ENCODE measurements at places on chromosomes 6 and 20.
A peak's percentile ranks its signal among the peaks of the same experiment; 100 is the strongest.

- no peak for DNase-seq
Measured at GRCh38 chr6:85118652-85119235, 331.1 kb upstream of the NT5E start.

- no peak for DNase-seq
Measured at GRCh38 chr6:131946404-131946991, 4.7 kb downstream of the CCN2 start.

DNA sequence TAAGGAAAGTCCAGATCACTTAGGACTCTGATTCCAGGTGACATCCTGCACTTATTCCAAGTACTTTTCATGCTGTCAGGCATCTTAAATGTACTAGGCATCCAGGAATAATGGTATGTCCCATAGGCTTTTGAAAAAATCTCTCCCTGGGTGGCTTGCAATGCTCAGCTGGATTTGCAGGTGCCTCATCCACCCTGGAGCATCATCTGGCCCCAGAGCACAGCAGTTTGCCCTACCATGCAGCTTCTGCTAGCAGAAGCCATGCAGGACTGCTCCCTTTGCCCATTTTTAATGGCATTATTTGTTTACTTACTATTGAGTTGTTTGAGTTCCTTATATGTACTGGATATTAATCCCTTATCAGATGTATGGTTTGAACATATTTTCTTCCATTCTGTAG lies 45.2 kb downstream of the DZANK1 start:
- DNase-seq: no peak

GRCh38 chr6:44128020-44128917 lies 915 bp downstream of the TMEM63B start:
- no peak for DNase-seq

- peak; percentile 33 for DNase-seq
Measured at GRCh38 chr20:35463455-35464300, 8.3 kb downstream of the CEP250 start.

DNA sequence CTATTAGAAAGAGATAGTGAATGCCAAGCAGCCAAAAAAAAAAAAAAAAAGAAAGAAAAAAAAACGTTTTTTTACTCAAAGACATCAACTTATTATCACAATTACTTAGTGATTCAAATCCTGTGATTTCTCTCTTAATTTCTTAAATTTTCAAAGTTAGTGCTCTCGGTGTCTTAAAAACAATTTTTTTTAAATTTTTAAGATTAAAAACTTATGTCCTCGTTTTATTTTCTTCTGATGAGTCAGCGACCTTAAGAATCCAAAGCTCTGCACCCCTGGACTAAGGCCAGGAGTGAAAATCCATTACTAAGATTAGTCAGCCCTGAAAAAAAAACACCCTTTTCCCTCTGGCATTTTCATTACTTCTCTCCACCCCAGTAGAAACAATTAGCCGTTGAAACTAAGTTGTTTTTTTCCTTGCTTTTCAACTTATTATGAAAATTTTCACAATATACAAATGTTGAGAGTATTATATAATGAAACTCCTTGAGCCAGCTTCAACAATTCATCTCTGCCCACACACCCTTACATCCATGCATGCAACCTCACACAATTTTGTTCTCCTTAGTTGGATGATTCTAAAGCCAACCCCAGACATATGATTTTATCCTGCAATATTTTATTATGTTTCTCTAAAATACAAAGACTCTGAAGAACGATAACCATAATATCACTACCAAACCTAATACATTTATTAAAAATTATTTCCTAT lies 85.6 kb upstream of the CARMIL1 start:
- DNase-seq: peak; percentile 91

DNA sequence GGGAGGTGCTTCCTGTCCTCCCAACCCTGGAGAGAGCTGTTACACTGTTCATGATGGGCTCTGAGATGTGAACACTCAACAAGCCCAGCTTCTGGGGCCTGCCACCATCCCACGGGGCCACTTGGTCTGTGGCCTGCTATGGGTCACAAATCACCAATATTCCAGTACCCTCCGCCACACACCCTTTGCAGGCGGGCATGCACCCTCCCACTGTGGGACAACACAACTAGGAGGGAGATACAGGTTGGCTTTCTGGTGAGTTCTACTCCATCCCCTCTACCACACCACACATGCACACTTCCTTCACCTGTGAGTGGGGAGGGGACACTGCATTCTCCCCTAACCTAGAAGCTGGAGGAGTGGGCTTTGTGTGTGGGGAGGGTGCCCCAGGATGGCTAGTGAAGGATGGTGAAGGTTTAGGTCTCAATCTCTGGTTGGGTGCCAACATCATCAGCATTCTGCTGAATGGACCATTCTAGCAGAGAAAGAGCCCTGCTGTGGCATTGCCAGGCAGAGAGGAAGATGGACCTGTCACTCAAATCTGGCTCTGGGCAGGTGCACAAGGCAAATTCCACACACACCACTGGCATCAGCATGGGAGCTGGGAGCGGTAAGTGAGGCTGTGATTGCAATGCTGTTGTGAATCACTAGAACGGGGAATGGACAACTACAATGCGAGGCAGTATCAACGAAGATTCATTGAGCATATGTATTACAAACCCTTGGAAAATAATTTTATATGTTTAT lies 175.1 kb downstream of the THBS2 start:
- DNase-seq: no peak

DNA sequence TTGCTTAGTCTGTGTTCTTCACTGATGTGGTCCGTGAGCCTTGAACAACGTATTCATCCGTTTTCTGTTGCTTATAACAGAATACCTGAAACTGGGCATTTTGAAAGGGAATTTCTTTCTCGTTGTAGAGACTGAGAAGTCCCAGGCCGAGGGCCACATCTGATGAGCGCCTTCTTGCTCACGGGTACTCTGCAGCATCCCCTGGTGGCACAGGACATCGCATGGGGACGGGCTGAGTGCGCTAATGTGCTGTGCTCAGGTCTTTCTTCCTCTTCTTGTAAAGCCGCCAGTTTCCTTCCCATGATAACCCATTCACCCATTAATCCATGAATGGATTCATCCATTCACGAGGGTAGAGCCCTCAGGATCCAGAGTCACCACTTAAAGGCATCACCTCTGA lies 161.0 kb downstream of the NFATC2 start:
- DNase-seq: no peak

GRCh38 chr20:64130876-64131275 lies 23.5 kb upstream of the NPBWR2 start:
- no peak for DNase-seq

- DNase-seq: no peak
Measured at GRCh38 chr6:7260291-7261031, 52.5 kb downstream of the SSR1 start.

DNA sequence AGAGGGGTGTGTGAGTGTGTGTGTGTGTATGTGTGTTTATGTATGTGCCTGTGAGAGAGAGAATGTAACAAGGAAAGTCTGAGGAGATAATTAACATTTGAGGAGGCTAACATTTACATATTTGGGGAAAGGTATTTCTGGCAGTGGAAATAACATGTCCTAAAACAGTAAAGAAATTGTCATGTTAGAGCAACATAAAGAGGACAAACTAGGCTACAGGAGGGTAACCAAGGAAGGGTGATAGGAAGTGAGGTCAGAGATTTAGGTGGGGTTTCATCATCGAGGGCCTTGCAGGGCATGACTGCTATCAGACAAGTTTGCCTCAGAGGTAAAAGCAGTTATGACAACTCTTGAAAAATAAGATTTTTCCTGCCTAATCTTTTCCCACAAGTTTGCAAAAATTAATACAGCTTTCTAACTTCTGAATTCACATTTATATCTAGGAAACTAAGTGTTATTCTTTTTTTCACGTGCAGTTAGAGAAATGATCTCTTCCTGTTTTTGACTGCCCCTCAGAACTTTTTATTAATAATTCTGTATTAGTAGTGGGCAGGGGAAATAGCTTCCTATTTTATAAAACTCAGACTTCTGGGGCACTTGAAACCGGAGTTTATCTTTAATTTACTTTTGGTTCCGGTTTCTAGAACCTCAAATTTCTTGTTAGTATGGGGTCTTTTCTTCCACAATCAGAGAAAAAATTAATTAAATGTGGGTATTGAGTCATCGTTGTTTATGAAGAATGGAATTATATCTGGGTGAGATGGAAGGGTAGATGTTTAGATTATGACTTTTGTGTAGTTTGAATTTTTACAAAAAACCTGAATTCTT lies 30.5 kb upstream of the RHAG start:
- DNase-seq: no peak

DNA sequence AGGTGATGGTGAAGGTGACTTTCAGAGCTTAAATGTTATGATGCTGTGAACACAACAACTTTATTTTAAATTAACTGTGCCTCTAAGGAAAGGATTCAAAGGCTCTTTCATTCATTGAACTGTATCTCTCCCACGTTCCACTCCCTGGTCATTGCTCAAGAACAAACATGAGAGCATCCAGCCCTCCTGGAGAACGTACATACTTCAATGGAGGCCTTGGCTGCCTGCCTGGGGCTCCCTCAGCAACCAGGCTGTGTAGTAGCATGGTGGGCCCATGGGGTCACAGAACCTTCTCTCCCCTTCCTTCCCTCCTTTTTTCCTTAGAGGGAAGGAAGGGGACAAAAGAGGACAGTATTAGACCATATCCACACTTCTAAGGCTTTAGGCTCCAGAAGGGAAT lies 234.3 kb downstream of the CDC5L start:
- no peak for DNase-seq

DNA sequence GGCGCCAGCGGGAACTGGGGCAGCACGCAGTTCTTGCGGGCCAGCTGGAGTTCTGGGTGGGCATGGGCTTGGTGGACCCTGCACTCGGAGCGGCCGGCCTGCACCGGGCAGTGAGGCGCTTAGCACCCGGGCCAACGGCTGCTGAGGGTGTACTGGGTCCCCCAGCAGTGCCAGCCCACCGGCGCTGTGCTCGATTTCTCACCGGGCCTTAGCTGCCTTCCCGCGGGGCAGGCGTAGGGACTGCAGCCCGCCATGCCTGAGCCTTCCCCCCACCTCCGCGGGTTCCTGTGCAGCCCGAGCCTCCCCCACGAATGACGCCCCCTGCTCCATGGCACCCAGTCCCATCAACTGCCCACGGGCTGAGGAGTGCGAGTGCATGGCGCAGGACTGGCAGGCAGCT lies 168.8 kb downstream of the CD24 start:
- DNase-seq: no peak

GRCh38 chr6:107666084-107666980 lies 157.8 kb downstream of the SCML4 start:
- DNase-seq: no peak

- no peak for DNase-seq
Measured at GRCh38 chr20:39524371-39524911, 562.3 kb downstream of the DHX35 start.

GRCh38 chr6:4872841-4873240 lies 96.6 kb downstream of the CDYL start:
- DNase-seq: no peak

GRCh38 chr6:13229205-13230085 lies 98.9 kb downstream of the TBC1D7 start:
- DNase-seq: no peak

- no peak for DNase-seq
Measured at GRCh38 chr6:132494954-132495353, 18.0 kb downstream of the STX7 start.

DNA sequence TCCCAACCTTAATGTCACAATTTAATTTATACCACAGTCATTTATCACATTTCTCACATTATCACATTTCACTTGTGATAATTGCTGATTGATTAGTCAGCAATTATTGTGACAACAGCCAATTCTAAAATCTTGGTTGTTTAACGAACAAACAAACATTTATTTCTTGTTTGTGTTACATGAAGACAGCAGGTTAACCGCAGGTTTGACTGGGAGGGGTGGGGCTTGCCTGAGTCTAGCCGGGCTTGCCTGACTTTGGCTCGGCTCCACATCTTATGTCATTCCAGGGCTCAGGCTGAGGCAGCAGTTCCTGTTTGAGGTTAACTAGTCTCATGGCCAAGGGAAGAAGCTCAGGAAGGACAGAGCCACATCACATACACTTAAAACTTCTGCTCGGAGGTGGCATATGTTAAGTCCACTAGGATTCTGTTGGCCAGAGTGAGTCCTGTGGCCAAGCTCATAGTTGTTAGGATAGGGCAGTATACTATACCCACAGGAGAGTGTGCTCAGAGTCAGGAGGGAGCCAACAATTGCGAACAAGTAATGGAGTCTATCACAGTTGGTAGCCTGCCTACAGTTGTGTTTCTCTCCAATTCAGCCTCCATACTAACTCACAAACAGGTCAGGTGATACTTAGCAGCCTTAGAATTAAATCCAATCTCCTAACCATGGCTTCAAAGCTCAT lies 90.0 kb upstream of the IFNGR1 start:
- DNase-seq: no peak

Data from AG09309 (cell line).